ENCODE measurements at places on chromosomes 3 and 15.

DNA sequence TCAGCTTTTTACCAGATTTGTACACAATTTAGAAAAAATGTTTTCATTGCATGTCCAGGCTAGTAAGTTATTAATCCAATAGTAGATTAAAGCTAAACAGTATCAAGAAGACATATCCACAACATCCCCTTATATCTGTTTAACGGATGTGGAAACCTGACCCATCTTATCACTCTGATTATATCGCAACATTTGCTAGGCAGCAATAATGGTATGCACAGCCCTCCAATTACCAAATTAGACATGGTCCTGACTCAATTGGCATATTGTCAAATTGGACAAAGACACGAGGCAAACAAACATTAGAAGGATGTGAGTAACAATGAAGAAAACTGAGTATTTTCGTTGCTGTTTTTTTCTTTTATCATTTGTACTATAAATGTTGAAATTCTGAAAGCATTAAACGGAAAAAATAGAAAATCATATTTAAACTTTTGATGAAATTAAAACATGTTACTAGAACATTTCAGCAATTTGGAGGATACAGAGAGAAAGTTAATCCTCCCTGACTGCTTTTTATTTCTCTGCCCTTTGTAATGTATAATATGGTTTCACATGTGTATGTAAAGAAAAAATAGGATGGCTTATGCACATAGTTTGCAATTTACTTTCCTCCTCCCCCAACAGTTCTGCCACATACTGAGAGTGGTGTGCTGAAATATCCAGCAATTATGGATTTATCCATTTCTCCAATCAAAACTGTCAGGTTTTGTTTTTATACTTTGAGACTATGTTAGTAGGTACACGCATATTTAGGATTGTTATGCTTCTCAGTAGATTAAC, 633.7 kb downstream of the ZIC1 start:
- no peak for DNase-seq

- DNase-seq: no peak
Measured at GRCh38 chr3:65914032-65914739, 124.5 kb downstream of the MAGI1 start.

DNA sequence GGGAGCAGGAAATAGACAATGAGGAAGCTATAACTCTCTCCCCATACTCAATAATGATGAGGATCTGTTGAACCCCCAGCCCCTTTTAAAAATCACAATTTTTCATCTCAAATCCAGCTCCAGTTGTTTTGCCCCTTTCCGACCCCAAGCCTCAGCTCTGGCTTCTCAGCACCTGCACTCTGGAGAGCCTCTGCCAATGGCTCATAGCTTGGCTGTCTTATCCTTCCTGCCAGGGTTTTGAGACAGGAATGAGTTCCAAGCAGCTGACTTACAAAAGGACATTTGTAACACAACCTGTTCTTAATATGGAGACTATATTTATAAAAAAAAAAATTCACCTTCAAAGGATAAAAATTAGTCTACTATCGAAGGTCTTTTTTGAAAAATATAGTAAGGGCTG, 105.9 kb upstream of the NEDD4 start:
- DNase-seq: no peak

GRCh38 chr15:23566071-23566554, 639 bp downstream of the MKRN3 start:
- DNase-seq: peak; percentile 4

- no peak for DNase-seq
Measured at GRCh38 chr3:184448321-184449160, 68.7 kb downstream of the CHRD start.

DNA sequence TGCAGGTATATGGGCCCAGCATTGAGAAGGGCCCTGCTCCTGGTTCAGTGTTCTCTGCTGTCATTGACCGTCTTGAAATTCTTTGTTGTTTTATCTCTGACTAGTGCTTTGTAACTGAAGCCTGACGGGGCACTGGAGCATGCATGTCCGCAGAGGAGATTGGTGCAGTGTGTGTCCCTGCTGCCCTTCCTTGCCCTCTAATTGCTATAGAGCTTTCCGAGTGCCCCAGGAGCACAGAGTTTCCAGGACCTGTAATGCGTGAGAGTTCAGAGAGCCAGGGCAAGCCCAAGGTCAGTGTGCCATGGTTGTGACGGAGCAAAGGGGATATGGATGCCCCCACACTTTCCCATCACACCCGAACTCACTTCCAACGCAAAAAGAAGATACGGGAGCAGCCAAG, 174.3 kb upstream of the UBE3A start:
- DNase-seq: no peak

GRCh38 chr3:178492491-178492890, 43.7 kb upstream of the KCNMB2 start:
- no peak for DNase-seq

- no peak for DNase-seq
Measured at GRCh38 chr3:64686446-64686908, 1.3 kb downstream of the ADAMTS9 start.

GRCh38 chr15:90818251-90819210, 49.9 kb upstream of the FURIN start:
- DNase-seq: no peak

- DNase-seq: no peak
Measured at GRCh38 chr3:10557781-10558373, 52.5 kb upstream of the ATP2B2 start.

DNA sequence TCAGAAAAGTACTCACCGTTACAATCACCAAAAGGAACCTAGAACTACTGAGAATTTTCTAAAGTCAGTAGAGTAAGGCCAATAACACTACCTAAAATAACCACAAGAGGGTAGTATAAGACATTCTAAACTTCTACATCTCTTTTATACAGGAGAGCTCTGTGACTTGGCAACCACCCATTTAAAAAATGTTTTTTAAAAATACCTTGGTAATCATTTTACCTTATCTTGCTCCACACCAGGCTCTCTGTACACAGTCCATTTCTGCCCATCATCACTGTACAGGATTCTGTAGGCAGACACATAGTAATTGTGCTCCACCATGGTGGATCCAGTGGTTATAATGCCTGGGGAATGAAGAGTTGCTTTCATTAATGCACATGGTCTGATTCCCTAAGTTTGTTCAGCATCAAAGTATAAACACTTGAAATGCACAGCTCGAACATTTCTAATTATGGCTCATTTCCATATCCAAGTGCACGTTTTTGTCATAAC, 54.5 kb downstream of the ST3GAL6 start:
- DNase-seq: no peak

- DNase-seq: no peak
Measured at GRCh38 chr15:80629355-80629754, 65.8 kb upstream of the ABHD17C start.

DNA sequence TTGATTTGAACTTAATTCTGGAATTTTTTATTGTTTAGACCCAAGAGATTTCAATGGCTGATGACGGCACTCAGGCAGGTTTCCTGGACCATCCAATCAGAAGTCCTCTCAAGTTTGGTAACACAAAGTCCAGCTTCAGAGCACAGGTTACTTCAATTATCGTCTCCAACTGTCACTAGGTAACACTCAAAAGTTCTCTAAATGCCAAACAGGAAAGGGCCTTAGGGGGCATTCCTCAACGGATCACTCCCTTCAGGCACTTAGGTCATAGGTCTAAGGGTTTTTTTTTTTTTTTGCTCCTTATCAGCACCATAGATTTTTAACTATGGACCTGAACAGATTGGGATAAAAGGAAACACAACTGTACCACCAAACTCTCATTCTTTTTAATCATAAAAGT, 85.8 kb downstream of the MEIS2 start:
- DNase-seq: no peak

- no peak for DNase-seq
Measured at GRCh38 chr3:9088441-9089353, 125.4 kb upstream of the RAD18 start.

DNA sequence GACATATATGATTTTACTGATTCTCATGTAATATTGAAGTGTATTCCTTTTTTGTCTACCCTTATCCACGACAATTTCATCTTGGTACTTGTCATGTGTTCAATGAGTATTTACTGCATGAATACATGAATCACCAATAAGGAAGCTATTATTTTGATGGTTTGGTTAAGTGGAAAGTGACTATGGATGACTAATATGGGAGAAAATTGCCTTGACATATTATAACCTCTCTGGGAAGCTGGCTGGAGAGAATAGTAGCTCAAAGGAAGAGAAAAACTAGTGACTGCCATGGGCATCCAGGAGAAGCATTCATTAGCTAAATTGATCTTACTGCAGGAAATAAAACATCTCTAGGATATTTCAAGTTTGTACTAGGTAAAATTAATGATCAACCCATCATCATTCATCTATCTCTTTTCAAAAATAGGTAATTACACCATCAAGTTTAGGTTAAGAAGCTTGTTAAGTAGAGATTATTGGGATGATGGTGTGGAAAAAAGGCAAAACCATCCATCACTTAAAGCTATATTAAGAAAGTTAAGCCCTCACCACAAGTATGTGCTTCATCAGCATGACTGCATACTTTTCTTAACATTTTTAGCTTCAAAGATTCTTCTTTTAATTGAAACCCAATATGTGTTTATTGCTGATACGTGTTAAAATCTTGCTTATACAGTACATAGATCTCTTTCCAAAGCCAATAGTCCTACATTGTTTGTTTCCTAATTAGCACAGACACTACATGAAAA, 455.2 kb upstream of the ARPP21 start:
- DNase-seq: no peak

GRCh38 chr3:69748503-69748902, 9.2 kb downstream of the MITF start:
- no peak for DNase-seq

DNA sequence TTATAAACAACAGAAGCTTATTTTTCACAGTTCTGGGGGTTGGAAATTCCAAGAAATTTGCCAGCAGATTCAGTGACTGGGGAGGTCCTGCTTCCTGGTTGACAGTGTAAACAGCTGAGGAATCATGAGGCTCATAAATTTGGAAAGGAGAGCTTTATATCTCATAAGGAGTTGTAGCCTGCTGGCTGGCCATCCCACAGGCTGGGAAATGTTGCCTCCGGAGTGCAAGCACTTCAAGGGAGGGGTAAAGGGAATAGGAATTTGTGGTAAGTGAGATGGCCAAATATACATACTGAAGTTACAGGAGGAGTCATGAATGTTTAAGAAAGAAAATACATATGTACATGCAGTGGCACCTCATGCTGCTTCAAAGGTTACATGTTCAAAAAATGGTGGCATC, 217.2 kb upstream of the CBLB start:
- DNase-seq: no peak

DNA sequence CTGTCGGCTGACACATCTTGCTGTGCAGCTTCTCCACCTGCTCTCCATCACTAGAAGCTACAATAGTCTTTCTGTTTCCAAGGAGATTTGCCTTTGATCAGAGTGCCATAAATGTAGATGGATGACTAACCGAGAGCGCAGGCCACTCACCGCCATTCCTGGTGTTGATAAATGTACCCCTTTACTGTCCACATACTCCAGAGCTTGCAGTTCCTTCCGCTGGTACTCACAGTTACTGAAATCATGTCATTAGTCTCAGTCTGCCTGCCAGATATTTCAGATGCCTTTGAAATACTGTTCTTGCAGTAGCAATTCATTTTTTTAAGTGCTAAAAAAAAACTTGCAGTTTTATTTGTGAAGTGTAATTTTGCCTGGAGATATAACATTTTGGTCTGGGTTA, 72.3 kb downstream of the BLM start:
- no peak for DNase-seq

GRCh38 chr3:71062952-71063772, 520.4 kb downstream of the FOXP1 start:
- peak; percentile 59 for DNase-seq

DNA sequence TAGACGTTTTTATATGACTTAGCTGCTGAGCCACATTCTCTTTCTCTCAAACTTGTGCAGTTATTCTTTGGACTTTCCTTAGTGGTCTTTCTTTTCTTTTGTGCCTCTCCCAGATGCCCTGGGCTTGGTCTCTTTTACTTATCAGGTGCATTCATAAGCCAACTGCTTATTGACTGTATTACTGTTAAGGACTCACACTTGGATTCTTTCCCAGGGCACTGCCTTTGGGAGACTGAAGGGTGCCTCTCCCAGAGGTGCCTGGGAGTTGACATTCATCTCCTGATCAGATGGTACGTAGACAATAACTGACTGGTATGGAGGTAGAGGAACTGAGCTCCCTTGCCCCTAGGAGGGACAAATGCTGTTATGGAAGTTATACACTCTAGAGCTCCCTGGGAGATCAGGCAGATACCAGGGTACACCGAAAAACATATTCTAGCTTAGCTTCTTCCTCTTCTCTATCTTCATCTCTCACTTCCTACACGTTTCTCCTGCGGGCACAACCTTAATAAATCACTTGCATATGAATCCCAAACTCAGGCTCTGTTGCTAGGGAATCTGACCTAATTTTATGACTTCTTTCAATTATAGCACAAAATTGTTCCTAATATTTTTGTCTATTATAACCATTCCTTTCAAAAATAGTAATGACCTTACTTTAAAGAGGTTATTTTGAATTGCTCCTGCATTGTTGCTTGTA, 24.7 kb downstream of the PARP15 start:
- DNase-seq: no peak

DNA sequence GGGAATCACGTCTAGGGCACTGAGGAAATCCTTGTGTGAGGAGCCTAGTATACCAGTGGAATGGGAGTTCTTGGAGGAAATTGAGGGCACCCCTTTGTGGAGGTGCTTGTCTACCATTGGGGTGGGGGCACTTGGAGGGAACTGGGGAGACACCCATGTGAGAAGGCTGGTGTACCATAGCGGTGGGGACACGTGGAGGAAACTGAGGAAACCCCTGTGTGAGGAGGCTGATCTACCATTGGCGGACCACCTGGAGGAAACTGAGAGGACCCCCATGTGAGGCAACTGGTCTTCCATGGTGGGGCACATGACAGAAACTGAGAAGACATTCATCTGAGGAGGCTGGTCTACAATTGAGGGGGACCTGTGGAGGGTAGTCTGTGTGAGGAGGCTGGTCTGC, 164.5 kb downstream of the FBLN2 start:
- DNase-seq: no peak
